ENCODE measurements at places on chromosomes 4 and X.
A peak's percentile ranks its signal among the peaks of the same experiment; 100 is the strongest.

DNA sequence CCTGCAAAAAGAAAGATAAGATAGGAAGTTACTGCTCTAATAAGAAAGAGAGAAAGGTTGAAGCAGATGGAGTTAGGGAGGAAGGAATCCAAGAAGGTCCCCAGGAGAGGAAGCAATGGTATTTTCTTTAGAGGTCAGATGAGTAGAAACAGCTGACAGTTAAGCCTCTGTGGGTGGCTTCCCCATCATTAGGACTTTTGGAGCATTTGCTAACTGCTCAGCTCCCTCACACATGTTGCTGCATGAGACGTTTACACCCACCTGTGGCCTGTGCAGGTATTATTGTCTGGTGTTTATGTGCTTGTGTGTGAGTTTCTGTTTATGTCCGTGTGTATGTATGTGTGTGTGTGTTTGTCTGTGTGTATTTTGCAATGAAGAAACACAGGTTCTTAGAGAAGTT lies 346.8 kb downstream of the RAB28 start:
- DNase-seq, result no peak

DNA sequence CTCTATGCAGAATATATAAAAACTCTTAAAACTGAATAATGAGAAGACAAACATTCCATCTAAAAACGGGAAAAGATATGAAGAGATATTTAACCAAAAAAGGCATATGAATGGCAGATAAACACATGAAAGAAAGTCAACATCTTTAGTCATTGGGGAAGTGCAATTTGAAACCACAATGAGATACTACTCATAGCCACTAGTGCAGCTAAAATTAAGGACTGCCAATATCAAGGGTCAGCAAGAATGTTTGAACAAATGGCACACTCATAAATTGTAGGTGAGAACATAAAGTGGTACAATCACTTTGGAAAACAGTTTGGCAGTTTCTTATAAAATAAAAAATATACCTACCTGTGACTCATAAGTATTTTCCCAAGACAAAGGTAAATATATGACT lies 534.9 kb upstream of the DIPK2B start:
- DNase-seq, result no peak

DNA sequence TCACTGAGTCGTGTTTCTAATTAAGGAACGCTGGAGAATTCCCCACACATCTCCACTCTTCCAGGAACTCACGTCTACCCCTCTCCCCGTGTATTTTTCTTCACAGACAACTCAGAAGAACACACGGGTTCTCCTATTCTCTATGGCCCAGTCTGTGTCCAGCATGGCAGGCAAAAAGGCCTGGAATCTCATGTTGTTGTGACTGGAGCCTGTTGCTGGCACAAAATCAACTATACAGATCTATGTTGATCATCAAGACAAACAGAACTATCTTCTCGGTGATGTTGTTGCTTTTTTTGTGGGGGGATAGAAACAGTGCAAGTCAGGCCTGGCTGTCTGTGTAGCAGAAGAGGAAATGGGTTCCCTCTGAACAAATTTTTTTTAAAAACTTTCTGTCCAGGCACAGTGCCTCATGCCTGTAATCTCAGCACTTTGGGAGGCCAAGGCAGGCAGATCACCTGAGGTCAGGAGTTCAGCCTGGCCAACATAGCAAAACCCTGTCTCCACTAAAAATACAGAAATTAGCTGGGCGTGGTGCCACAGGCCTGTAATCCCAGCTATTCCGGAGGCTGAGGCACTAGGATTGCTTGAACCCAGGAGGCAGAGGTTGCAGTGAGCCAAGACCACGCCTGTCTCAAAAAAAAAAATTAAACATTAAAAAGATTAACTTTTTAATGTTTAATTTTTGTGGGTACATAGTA lies 50.5 kb upstream of the CBR4 start:
- no peak for DNase-seq

DNA sequence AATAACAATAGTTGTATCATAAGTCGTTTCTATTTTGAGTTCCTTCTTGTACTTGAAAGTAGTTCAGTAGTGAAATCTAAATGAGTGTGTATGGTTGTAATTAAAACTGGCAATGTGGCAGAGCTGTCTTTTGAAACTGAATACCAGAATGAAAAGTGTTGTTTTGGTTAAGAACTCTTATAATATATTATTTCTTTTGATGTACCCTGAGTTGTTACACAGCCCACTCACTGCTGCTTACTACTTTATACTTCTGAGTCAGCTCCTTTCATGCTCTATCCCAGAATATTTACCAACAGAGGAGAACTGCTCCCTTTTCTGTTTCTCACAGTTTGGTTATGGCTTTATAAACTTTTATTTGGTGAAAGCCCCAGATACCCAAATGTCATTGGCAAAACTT lies 28.8 kb downstream of the FAM199X start:
- DNase-seq, result no peak

DNA sequence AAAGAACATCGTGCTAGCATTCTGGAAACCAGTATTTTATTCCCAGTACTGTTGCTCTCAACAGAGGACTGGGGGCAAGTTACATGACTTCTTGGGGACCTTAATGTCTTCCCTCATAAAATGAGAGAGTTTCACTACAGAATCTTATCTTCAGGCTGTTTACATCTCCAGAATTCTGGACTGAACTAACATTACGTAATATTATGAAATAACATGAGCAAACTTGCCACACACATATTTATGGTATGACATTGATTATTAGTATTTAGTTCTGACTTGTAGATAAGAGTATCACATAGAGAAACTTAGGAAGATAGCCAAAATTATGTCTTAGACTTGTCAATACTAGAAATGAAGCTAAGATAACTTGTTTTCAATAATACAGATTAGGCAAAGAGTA lies 68.0 kb downstream of the NFKB1 start:
- no peak for DNase-seq

DNA sequence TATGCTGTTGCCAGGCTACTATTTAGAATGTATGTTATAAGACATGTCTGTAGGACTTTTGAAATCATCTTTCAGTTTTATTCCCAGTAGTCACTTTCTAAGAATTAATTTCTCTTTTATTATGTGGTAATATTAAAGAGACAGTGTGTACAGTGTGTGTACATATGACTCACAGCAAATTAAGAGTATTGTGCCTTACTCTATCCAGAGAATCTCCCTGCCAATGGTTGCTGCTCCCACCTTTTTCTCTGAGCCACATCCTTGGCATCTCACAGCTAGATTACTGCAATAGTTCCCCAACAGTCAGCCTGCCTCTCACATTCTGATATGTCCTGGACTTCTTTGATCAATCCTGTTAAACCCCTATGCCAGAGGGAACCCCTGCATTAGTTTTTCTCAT lies 114.5 kb downstream of the ANXA5 start:
- DNase-seq, result no peak

- DNase-seq, result no peak
These were observed 95.1 kb downstream of the TSPAN7 start for GRCh38 chrX:38656350-38656915.

GRCh38 chrX:153409414-153410101 lies 1.7 kb upstream of the ZFP92 start:
- no peak for DNase-seq

GRCh38 chrX:40078489-40079227 lies 19.1 kb downstream of the BCOR start:
- no peak for DNase-seq

GRCh38 chr4:103996637-103997036 lies 276.9 kb upstream of the TACR3 start:
- no peak for DNase-seq

DNA sequence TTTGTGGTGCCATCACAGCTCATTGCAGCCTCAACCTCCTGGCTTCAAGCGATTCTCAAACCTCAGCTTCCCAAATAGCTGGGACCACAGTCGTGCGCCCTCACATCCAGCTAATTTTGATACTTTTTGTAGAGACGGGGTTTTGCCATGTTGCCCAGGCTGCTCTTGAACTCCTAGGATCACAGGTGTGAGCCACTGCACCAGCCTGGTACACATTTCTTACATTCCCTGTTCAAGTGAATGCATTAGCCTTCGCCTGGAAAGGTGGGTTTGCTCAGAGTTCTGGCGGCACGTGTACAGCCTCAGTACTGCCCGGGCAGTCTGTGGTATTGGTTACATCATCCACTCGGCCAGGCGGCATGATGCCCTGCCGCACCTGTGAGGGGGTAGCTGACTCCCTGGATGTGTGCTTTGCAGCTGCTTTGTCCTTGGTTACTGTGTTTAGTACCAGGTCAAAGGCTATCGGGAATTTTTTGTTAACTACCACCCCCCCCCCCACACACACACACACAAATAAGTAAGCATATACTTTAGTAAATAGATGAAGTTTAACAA lies 57.1 kb downstream of the TNIP2 start:
- DNase-seq, result no peak

- no peak for DNase-seq
These were observed 301.4 kb upstream of the AADAT start for GRCh38 chr4:170391066-170391740.

DNA sequence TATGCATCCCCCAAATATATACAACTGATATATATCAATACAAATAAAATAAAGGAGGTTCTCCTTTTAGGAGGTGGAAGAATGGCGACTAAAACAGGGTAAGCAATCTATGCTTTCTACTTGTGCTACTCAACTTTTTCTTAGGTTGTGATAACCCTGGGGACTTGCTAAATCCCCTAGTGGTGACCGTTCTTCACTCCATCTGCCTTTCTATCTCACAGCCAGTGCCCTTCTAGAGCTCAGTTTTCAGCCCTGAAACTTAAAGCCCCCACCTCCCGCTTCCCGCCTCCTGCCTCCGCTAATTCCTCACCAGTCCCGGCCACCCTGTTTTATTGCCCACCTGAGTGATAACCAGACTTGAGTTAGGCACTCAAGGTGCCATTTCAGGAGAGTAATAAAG lies 15.5 kb upstream of the ESX1 start:
- no peak for DNase-seq

- peak; percentile 44 for DNase-seq
These were observed 137.2 kb downstream of the SH3KBP1 start for GRCh38 chrX:19750028-19750782.

All from CD4-positive, alpha-beta T cell treated with Interleukin-12 subunit alpha and Interleukin-12 subunit beta, for 1 hour (primary cell).